ENCODE measurements at places on chromosomes 3 and 15. TPM values are rescaled to one million over a fixed set of nuclear protein-coding genes. Genes with fewer than 3 reads are reported as not detected.

- H3K36me3 ChIP-seq = peaks cover 4% of the 10 kb centered on the region
- H3K4me3 ChIP-seq = no peak overlapping the region
Observed at GRCh38 chr3:58082047-58082446, 73.8 kb downstream of the FLNB start.

DNA sequence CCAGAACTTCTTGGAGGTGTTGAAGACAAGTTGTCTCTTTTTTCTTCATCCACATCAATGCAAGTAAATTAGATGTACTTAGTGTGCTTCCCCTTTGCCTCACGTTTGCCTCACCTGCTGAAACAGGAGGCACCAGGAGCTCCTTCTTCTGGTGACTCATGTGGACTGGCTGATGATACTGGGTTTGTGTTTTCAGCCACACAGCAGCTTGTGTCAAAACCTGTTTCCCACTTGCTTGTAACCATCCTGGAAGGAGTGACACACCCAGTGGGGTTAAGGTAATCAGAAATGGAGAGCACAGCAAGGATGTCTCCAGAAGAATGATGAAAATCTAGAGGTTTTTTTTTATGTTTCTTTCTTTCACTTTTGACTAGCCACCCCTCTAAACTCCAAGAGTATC lies 143.3 kb upstream of the RBMS3 start:
- H3K27me3 ChIP-seq = no peaks in the 10 kb centered on the region
- no peak overlapping the region for H3K4me3 ChIP-seq
- DNase-seq = no peak
- H3K4me1 ChIP-seq = no peaks in the 10 kb centered on the region

DNA sequence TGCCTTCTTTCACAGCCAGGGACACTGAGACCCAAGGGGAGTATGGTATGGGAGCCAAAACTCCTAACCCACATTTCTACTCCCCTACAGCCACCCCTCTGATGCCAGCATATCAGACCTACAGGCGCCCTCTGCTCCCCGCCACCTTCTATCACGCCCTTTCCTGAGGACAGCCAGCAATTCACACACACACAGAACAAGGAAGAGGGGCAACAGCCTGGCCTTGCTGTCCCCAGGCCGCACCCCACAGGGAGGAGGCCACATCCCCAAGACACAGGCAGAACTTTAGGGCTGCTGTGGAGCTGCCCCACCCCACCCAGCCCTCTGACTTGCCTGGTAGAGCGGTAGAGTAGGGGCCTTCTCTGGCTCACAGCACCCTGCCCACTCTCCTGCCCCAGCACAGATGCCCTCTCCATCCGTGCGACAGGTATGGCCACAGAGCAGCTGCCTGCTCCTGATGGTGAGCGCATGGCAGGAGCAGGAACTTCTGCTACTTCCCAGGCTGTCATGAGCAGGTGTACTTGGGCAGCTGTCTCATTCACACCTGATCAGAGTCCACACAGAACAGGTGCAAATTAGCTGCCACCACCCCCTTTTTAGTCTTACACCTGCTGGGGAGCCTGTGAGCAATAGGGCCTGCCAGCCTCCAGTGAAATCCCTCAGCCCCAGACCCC lies 33.4 kb downstream of the CCDC33 start:
- H3K27me3 ChIP-seq = peaks cover 6% of the 10 kb centered on the region
- no peak overlapping the region for H3K27ac ChIP-seq
- no peak for DNase-seq
- H3K36me3 ChIP-seq = no peaks in the 10 kb centered on the region

- peaks cover 6% of the 10 kb centered on the region for H3K36me3 ChIP-seq
- no peaks in the 10 kb centered on the region for H3K27me3 ChIP-seq
- no peaks in the 10 kb centered on the region for H3K4me1 ChIP-seq
- no peak overlapping the region for H3K4me3 ChIP-seq
- DNase-seq = no peak
- H3K27ac ChIP-seq = no peak overlapping the region
Observed at GRCh38 chr3:180612364-180612763, 10.4 kb downstream of the TTC14 start.

- H3K27me3 ChIP-seq = peaks cover 2% of the 10 kb centered on the region
- no peaks in the 10 kb centered on the region for H3K36me3 ChIP-seq
- no peak overlapping the region for H3K27ac ChIP-seq
- H3K4me1 ChIP-seq = peaks cover 37% of the 10 kb centered on the region
- DNase-seq = no peak
Observed at GRCh38 chr15:66906668-66907614, 158.5 kb upstream of the SMAD3 start.

The TM2D3 gene
- total RNA-seq = 95.5 TPM

The KCNH8 gene
- total RNA-seq = 6.9 TPM

DNA sequence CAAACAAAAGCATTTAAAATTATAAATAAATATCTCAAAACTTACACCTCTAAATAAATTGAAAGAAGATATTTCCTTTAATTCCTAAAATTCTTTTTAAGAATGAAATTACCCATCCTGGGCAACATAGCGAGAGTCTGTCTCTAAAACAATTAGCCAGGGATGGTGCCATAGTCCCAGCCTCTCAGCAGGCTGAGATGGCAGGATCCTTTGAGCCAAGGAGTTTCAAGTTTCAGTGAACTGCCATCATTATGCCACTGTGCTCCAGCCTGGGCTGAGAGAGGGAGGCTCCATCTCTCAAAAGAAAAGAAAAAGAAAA lies 25.4 kb downstream of the AADAC start:
- H3K36me3 ChIP-seq = no peaks in the 10 kb centered on the region
- no peak overlapping the region for H3K27ac ChIP-seq
- no peak overlapping the region for H3K4me3 ChIP-seq
- H3K27me3 ChIP-seq = no peaks in the 10 kb centered on the region
- no peaks in the 10 kb centered on the region for H3K4me1 ChIP-seq
- DNase-seq = no peak

The C15orf62 gene
- 0.20 TPM for total RNA-seq

- H3K4me3 ChIP-seq = no peak overlapping the region
- H3K27me3 ChIP-seq = no peaks in the 10 kb centered on the region
- H3K4me1 ChIP-seq = peaks cover 26% of the 10 kb centered on the region
- no peak for DNase-seq
- H3K36me3 ChIP-seq = peaks cover 61% of the 10 kb centered on the region
Observed at GRCh38 chr3:14147066-14147435, 22.2 kb downstream of the TMEM43 start.

DNA sequence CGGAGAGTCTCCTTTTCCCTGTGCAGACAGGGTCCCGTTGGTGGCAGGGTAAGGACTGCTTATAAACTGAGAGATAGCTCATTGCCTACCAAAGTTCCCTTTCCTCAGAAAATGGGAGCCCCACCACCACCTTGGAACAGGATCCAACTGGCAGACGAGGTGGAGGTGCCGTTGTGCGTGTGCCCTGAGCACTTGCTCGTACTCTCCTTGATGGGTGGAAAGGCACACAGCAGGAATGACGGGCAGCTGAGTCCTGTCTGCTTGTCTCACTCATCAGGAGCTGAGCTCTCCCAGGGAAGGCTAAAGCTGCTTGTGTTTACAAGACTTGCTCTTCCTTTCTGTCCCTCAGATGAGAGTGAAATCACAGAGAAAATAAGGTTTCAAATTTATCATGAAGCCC lies 60.7 kb downstream of the B3GNT5 start:
- no peak for DNase-seq
- H3K36me3 ChIP-seq = peaks cover 8% of the 10 kb centered on the region
- H3K4me1 ChIP-seq = no peaks in the 10 kb centered on the region
- no peaks in the 10 kb centered on the region for H3K27me3 ChIP-seq
- no peak overlapping the region for H3K27ac ChIP-seq
- no peak overlapping the region for H3K4me3 ChIP-seq

The HYAL3 gene
- 9.7 TPM for total RNA-seq

GRCh38 chr15:61033940-61034677 lies 195.0 kb downstream of the RORA start:
- peaks cover 3% of the 10 kb centered on the region for H3K4me1 ChIP-seq
- no peak overlapping the region for H3K4me3 ChIP-seq
- peak overlapping the region; percentile 58 for H3K27ac ChIP-seq

The SUCLG2 gene
- 39.2 TPM for total RNA-seq

DNA sequence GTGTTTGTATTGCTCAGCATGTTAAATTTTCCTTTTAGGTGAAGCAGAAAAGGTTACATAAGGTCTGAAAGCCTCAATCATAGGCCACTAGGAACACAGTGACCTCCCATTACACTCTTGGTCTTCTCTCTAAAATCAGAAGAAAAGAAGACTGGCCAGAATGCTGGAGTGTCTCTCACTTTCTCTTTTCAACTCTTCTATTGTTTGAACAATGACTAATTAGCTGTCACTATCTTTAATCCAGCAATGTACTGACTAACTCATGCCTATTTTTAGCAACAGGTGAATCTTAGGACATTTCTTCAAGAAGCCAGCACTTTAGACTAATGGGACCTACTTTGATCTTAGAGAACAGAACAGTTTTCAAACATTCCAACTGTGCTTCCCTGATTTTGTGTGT lies 142.8 kb downstream of the TGFBR2 start:
- H3K4me3 ChIP-seq = no peak overlapping the region
- DNase-seq = no peak
- H3K4me1 ChIP-seq = no peaks in the 10 kb centered on the region
- no peaks in the 10 kb centered on the region for H3K36me3 ChIP-seq

GRCh38 chr3:45885979-45886705 lies at the start of gene CCR9:
Gene CCR9, plus strand, starts transcription at chr3:45886543. Its CDS starts 8,391 bp downstream, at chr3:45894934.
- no peaks in the 10 kb centered on the region for H3K4me1 ChIP-seq
- no peak within 1 kb of the TSS for H3K27ac ChIP-seq
- H3K27me3 ChIP-seq = no peaks in the 10 kb centered on the region
- H3K36me3 ChIP-seq = no peaks in the 10 kb centered on the region

The HRG gene
- not detected for total RNA-seq

- H3K27me3 ChIP-seq = no peaks in the 10 kb centered on the region
- H3K4me1 ChIP-seq = no peaks in the 10 kb centered on the region
- no peaks in the 10 kb centered on the region for H3K36me3 ChIP-seq
- no peak for DNase-seq
- H3K27ac ChIP-seq = no peak overlapping the region
Observed at GRCh38 chr3:178851564-178851963, 220.0 kb downstream of the ZMAT3 start.

DNA sequence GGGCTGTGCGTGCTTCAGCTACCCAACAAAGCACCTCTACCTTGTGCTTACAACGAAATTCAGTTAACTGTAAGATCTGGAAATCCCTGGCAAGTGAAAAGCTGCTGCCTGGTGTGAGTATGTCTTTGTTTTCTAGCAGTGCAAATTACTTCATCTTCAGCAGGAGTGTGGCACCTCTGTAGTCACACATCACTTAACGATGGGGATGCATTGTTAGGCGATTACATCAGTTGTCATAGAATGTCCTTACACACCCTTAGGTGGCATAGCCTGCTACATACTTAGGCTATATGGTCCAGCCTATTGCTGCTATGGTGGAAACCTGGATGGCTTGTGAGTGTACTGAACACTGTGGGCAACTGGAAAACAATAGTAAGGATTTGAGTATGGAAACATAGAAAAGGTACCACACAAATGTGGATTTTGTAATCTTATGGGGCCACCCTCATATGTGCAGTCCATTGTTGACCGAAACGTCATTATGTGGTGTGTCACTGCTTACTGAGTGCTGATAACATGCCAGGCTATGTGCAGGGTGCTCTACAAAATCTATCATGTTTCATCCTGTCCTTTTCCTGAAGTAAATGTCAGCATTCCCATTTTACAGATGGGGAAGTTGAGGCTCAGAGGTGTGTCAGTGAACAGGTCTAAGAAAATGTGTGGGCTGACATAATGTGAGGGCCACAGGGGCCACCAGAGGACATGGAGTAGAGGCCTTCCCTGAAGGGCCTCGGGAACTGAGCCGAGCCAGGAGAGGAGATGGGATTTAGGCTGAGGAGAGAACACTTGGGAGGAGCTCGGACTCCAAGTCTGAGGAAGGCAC lies 173.5 kb downstream of the VGLL4 start:
- H3K4me3 ChIP-seq = no peak overlapping the region
- H3K4me1 ChIP-seq = peaks cover 11% of the 10 kb centered on the region
- no peak overlapping the region for H3K27ac ChIP-seq
- H3K27me3 ChIP-seq = no peaks in the 10 kb centered on the region
- no peak for DNase-seq

DNA sequence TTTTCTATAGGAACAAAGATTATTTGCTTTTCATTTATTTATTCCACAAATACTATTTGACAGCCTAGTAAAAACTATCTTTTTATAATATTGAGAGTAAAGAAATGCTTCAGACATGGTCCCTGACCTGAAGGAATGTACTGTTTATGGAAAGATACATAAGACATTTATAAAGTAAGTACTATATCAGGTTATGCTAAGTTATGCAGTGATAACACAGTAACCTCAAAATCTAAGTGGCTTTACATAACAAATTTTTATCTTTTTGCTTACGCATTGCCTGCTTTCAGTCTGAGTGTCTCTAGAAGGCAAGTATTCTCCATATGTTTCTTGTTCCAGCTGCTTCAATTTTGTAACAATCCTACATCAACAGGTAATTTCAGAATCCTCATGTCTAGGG lies 694.0 kb downstream of the SQOR start:
- H3K27ac ChIP-seq = no peak overlapping the region
- no peak for DNase-seq
- H3K36me3 ChIP-seq = no peaks in the 10 kb centered on the region
- no peaks in the 10 kb centered on the region for H3K27me3 ChIP-seq
- no peak overlapping the region for H3K4me3 ChIP-seq

The CPN2 gene
- not detected for total RNA-seq

DNA sequence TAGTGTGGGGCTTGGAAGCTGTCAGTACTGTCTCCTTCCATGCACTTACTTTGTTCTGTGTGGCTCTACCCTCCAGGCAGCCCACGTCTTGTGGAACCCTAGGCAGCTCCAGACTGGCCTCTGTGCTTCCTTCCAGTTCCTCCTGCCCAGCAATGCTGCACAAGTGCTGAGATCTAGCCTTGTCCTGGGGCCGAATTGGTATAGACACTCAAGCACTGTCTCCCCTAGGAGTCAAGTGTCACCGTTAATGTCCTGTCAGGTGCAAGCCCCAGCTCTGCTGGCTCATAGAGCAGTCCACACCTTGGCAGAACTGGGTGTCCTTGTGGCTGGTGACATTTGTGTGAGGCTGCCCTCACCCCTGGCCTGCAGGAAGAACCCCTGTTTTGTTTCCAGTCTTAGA lies 130.1 kb downstream of the EEFSEC start:
- peaks cover 7% of the 10 kb centered on the region for H3K36me3 ChIP-seq
- DNase-seq = no peak
- peaks cover 63% of the 10 kb centered on the region for H3K4me1 ChIP-seq
- no peaks in the 10 kb centered on the region for H3K27me3 ChIP-seq
- H3K4me3 ChIP-seq = no peak overlapping the region

The PATL2 gene
- total RNA-seq = 2.0 TPM

- H3K27ac ChIP-seq = no peak overlapping the region
- no peaks in the 10 kb centered on the region for H3K4me1 ChIP-seq
- no peaks in the 10 kb centered on the region for H3K36me3 ChIP-seq
- H3K4me3 ChIP-seq = no peak overlapping the region
Observed at GRCh38 chr3:146035366-146035765, 125.6 kb downstream of the PLOD2 start.

The FILIP1L gene
- 8.4 TPM for total RNA-seq

DNA sequence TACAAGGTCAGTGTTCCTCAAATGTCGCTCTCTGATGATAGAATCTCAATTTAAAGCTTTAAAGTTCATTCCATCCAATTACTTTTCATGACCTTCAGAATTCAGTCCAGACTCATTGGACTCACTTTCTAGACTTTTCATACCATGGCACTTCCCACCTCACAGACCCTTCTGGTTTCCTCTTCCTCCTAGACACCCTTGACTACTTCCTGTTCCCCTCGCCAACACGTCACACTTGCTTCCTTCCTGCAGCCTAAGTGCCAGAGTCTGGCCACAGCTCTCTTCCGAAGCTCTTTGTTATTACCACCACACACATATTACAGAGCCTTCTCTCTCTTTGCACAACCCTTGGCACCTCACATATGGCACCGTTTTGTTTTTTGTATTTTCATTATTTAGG lies 59.1 kb upstream of the UMPS start:
- no peaks in the 10 kb centered on the region for H3K4me1 ChIP-seq
- H3K36me3 ChIP-seq = peaks cover 32% of the 10 kb centered on the region
- H3K27me3 ChIP-seq = no peaks in the 10 kb centered on the region

- no peak overlapping the region for H3K27ac ChIP-seq
- H3K4me1 ChIP-seq = peaks cover 35% of the 10 kb centered on the region
- no peak overlapping the region for H3K4me3 ChIP-seq
- no peak for DNase-seq
- H3K36me3 ChIP-seq = peaks cover 94% of the 10 kb centered on the region
Observed at GRCh38 chr15:74622758-74623157, 7.1 kb downstream of the CLK3 start.

Data from spinal cord (tissue), 10 donors.